Lung (tissue), 17 donors: ENCODE measurements at places on chromosomes 13 and 19. TPM values are rescaled to one million over a fixed set of nuclear protein-coding genes. Genes with fewer than 3 reads are reported as not detected.
A peak's percentile ranks its signal among the peaks of the same experiment; 100 is the strongest.

LNX2 gene
- total RNA-seq = 49.2 TPM

GRCh38 chr13:64457976-64458375 lies 2772.2 kb downstream of the PCDH9 start:
- no peaks in the 10 kb centered on the region for H3K36me3 ChIP-seq
- no peaks in the 10 kb centered on the region for H3K4me1 ChIP-seq
- peak; percentile 38 for DNase-seq
- H3K4me3 ChIP-seq = no peak overlapping the region

THSD8 gene
- 2.2 TPM for total RNA-seq

- no peak for DNase-seq
- no peaks in the 10 kb centered on the region for H3K27me3 ChIP-seq
- no peak overlapping the region for H3K4me3 ChIP-seq
- no peak overlapping the region for H3K27ac ChIP-seq
- H3K36me3 ChIP-seq = no peaks in the 10 kb centered on the region
- H3K4me1 ChIP-seq = no peaks in the 10 kb centered on the region
These were observed 450.7 kb downstream of the TSHZ3 start for GRCh38 chr19:30898353-30899103.

GRCh38 chr19:40632311-40633036 lies 31.3 kb downstream of the LTBP4 start:
- H3K27ac ChIP-seq = no peak overlapping the region
- no peak for DNase-seq
- H3K4me3 ChIP-seq = no peak overlapping the region
- H3K36me3 ChIP-seq = no peaks in the 10 kb centered on the region

DNA sequence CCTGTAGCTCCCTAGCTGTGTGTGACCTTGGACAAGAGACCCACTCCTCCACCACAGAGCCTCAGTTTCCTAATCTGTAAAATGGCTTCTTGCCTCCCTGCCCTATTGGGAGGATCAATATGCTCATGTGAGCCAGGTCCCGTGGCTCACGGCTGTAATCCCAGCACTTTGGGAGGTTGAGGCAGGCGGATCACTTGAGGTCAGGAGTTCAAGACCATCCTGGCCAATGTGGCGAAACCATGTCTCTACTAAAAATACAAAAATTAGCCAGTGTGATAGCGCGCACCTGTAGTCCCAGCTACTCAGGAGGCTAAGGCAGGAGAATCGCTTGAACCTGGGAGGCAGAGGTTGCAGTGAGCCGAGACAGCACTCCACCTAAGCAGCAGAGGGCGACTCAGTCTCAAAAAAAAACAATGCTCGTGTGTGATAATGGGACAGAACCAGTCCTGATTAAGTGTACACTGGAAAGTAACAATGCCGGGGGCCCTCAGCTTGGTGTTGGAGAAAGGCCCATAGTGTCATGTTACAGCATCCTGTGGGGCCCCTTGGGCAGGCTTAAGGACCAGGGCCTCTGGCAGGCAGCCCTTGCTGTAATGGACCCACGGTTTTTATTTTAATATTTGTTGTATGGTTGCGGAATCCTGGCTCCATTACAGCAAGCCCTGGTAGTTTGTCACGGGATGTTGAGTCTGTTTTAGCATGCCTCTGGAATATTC lies 6.8 kb downstream of the RPS11 start:
- H3K4me1 ChIP-seq = peaks cover 23% of the 10 kb centered on the region
- DNase-seq = peak; percentile 97
- no peak overlapping the region for H3K27ac ChIP-seq
- H3K4me3 ChIP-seq = no peak overlapping the region
- H3K36me3 ChIP-seq = peaks cover 5% of the 10 kb centered on the region

GRCh38 chr19:55870736-55871135 lies 34.4 kb downstream of the NLRP4 start:
- no peak overlapping the region for H3K4me3 ChIP-seq
- no peaks in the 10 kb centered on the region for H3K36me3 ChIP-seq
- no peak for DNase-seq
- no peak overlapping the region for H3K27ac ChIP-seq
- no peaks in the 10 kb centered on the region for H3K4me1 ChIP-seq

DNA sequence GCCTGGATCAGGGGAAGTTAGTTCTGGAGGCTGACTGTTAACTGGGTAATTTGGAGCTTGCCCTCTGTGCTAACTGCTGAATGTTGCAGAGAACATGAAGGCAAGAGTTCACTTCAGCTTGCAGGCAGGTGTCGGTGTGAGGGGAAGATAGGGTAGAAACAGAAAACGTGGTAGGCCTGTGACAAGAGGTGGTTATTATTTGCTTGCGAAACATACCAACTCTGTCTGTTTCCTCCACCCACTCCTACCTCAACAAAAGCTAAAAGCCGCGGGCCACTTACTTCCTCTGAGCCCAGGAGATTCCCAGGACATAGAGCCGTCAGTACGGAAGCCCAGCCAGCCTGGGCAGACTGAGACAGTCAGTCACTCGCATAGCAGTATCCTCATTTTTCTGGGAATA lies 119.2 kb upstream of the ABCC4 start:
- H3K27ac ChIP-seq = no peak overlapping the region
- no peak overlapping the region for H3K4me3 ChIP-seq
- no peaks in the 10 kb centered on the region for H3K4me1 ChIP-seq
- DNase-seq = no peak
- H3K27me3 ChIP-seq = no peaks in the 10 kb centered on the region
- no peaks in the 10 kb centered on the region for H3K36me3 ChIP-seq

GRCh38 chr13:99566125-99567083 lies 65.1 kb downstream of the TM9SF2 start:
- H3K4me1 ChIP-seq = no peaks in the 10 kb centered on the region
- peaks cover 7% of the 10 kb centered on the region for H3K36me3 ChIP-seq
- no peak overlapping the region for H3K4me3 ChIP-seq
